ENCODE measurements at places on chromosomes 11 and 22.

- no peak for DNase-seq
Measured at GRCh38 chr22:49303061-49303735, 524.5 kb downstream of the BRD1 start.

- DNase-seq: no peak
Measured at GRCh38 chr22:27876684-27877083, 42.4 kb downstream of the PITPNB start.

GRCh38 chr11:61077936-61078335 lies 24.4 kb upstream of the CD5 start:
- DNase-seq: no peak

GRCh38 chr11:58334708-58335107 lies 24.2 kb downstream of the OR5B17 start:
- no peak for DNase-seq

GRCh38 chr11:119266517-119267255 lies 50.2 kb downstream of the MCAM start:
- no peak for DNase-seq

DNA sequence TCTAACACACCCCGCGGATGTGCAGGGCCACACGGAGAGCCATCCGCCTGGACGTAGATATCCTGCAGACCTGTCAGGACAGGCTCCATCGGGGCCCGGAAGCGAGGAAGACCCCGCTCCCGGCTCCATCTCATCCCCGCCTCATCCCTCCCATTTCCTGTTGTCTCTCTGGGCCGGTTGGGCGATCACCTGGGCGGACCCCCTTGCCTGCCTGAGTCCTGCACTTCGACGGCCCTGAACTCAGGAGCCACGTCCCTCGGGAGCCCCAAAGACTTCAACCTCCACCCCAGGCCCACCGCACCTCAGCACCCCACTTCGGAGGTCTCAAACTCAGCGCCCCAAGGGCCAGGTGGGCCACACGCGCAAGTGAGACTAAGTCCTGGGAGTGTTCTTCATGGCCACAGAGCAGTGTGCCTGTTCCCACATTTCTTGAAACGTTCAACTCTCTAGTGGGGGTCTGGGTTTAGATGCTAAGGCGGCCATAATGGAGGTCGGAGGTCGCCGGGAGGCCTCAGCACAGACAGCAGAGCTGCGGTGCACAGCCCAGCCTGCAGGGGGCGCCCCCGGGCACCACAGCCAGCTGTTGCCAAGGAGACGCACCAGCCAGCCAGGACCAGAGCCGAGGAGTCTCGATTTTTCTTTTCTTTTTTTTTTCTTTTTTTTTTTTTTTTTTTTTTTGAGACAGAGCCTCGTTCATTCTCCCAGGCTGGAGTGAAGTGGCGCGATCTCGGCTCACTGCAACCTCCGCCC lies 26.0 kb upstream of the FADD start:
- DNase-seq: no peak

DNA sequence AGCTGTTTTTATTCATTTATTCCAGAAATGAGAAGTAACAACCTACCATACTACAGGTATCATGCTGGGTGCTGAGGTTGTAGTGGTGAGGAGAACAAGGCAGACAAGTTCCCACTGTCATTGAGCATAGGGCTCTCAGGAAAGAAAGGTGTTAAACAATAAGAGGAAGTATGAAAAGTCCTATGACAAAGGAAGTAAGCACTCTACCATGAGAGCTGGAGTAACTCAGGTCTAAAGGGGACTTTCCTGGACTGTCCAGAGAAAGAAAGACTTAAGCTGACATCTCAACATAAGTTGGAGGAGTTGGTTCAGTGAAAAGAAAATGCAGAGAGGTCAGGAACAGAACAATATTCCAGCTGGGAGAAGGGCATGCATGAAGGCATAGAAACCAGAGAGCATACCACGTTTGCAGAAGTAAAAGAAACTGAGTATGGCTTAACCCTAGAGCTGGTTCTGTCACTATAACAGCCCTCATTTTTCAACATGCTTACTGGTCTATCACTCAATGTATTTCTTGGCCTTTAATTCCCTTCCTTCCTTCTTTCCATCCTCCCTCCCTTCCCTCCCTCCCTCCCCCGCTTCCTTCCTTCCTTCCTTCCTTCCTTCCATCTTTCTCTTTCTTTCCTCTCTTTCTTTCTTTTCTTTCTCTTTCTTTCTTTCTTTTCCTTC lies 137.8 kb upstream of the BDNF start:
- DNase-seq: no peak
